Colonic mucosa (tissue), 4 donors: ENCODE measurements at places on chromosomes 3 and 15. TPM values are rescaled to one million over a fixed set of nuclear protein-coding genes. Genes with fewer than 3 reads are reported as not detected.

- no peak for DNase-seq
Measured at GRCh38 chr3:85342915-85343314, 384.1 kb downstream of the CADM2 start.

GRCh38 chr3:162390891-162391290 lies 894.3 kb downstream of the OTOL1 start:
- no peak for DNase-seq

GRCh38 chr3:168889666-168890065 lies 773.8 kb downstream of the MECOM start:
- no peak for DNase-seq

- DNase-seq = no peak
Measured at GRCh38 chr15:38672814-38673670, 108.4 kb upstream of the RASGRP1 start.

DNA sequence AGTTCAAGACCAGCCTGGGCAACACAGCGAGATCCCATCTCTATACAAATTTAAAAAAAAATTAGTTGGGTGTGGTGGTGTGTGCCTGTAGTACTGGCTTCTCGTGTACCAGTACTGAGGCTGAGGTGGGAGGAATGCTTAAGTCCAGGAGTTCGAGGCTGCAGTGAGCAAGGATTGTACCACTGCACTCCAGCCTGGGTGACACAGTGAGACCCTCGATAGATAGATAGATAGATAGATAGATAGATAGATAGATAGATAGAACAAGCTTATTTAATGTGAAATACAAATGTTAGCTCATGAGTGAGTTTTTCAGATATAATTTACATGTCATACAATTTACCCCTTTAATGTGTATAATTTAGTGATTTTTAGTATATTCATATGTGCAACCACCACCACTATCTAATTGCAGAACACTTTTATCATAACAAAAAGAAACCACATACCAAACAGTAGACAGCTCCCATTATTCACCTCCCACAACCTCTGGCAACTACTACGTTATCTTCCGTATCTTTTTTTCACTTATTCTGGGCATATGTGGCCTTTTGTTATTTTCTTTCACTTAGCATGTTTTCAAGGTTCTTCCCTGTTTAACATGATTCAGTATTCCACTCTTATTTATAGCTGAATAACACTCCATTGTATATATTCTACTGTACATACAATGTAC lies 13.1 kb upstream of the PRRT3 start:
- no peak for DNase-seq

DNA sequence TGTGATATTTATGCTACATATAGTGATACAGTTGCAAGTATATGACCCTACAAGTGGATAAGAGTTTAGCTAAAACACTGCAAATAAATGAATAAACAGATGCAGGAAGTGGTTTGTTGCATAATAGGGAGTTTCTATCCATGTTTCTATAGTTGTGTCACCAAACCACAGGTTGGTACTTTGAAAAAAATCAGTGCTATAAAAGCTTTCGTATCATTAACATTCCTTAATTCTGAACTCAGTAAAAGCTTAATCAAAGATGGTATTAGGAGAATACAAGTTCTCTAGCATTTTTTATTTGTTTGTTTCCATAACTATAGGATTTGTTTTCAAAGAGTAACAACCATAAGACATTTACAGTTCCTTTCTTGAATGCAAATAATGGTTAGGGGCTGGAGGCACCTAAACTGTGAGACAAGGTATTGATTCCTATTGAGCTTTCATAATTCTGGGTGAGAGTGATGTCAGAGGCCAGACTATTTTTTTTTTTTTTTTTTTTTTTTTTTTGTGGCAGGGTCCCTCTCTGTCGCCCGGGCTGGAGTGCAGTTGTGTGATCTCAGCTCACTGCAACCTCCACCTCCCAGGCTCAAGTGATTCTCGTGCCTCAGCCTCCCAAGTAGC lies 29.6 kb downstream of the CPOX start:
- DNase-seq = no peak

GRCh38 chr15:67036775-67037555 lies 28.4 kb upstream of the SMAD3 start:
- no peak for DNase-seq

DNA sequence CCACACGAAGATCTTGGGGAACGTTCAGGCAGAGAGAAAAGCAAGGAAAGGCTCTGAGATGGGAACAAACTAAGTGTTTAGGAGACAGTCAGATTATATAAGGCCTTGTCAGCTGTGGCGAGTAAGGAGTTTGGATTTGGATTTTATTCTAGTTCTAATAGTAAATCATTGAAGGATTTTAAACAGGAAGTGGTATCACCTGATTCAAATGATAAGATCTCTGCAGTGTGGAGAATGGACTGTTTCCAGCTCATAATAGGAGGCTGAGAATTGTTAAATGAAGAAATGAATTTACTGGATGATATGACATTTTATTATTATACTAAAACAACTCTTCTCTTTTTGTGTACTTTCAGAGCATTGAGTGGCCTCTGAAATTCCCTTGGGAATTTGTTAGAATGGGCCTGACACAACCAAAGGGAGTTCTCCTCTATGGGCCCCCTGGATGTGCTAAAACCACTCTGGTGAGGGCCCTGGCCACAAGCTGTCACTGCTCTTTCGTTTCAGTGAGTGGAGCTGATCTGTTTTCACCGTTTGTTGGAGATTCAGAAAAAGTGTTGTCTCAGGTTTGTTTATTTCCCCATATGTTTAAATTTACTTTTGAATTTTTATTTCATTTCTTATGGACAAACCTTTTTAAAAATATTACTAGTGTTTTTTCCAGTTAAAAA lies 36.0 kb upstream of the GATM start:
- DNase-seq = no peak

DNA sequence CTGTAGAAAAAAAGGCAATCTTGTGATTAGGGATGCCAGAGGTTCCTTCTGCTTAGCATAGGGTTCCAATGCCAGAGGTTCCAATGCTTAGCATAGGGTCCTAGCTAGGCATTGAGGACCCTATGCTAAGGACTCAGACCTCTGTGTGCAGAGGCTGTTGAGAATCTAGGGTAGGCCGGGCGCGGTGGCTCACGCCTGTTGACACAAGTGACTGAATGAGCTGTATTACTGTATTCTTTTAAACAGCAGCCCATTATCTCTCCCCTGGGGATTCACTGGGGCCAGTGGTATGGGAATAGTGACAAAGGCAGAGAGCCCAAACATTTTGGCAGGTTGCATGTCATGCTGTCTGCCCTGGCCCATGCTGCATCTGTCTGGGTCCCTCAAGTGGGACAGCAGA lies 16.2 kb downstream of the PAK6 start:
- DNase-seq = no peak

- peak; percentile 70 for DNase-seq
Measured at GRCh38 chr3:39189959-39190269, 2.5 kb downstream of the XIRP1 start.

GRCh38 chr3:122416966-122417365 lies 1.1 kb upstream of the WDR5B start:
- no peak for DNase-seq

- peak; percentile 53 for DNase-seq
Measured at GRCh38 chr15:80852676-80853075, 73.5 kb downstream of the CEMIP start.

DNA sequence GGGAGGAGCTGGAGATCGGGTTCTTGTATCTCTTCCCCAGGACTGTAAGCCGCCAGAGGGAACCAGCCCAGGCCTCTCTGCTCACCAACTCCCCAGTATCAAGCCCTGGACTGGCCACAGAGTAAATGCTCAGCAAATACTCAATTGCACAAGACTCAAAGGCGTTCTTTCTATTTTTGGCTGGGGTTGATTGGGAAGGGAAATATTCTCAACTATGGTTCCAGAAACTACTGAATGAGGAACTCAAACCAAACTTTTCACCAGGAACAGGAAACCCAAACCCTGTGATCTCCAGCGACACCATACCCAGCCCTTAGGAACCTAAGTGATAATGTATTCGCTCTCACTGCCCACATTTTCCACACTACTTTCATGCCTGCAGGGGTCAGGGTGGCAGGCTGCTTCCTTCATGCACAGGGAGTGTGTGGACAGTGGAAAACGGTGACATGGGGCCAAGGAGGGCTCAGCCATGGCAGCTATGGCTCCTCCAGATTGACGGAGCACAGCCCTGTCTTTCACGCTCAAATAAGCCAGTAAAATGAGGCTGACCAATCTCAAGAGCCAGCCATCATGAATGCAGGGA lies 124.7 kb upstream of the RAD18 start:
- DNase-seq = no peak

- DNase-seq = no peak
Measured at GRCh38 chr3:110413266-110413665, 658.4 kb upstream of the NECTIN3 start.

GRCh38 chr3:125634336-125634950 lies 39.1 kb upstream of the OSBPL11 start:
- no peak for DNase-seq

DNA sequence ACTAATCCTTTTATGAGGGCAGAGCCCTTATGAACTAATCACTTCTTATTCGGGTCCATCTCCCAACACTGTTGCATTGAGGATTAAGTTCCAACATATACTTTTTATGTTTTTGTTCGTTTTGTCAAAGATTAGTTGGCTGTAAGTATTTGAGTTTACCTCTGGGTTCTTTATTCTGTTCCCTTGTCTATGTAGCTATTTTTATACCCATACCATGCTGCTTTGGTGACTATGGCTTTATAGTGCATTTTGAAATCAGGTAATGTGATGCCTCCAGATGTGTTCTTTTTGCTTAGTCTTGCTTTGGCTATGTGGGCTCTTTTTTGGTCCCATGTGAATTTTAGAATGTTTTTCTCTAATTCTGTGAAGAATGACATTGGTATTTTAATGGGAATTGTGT lies 166.4 kb upstream of the KCNMB2 start:
- no peak for DNase-seq

DNA sequence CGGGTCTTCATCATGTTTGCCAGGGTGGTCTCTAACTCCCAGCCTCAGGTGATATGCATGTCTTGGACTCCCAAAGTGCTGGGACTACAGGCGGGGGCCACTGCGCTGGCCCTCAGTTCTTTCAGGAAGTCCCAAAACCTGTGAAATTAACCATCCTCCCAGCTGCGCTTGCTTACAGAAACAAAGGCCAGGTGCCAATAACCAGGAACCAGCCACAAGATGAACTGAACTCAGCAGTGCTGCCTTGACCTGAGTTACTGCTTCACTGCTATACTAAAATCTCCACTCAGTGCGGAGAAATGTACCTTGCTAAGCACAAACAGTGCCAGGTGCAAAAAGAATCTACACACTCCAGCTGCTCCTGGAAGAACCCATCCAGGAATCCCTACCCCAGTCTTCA lies 3.9 kb upstream of the GCHFR start:
- no peak for DNase-seq

- DNase-seq = no peak
Measured at GRCh38 chr3:130662501-130662996, 84.1 kb downstream of the PIK3R4 start.

GRCh38 chr15:84991014-84991712 lies 9.5 kb downstream of the PDE8A start:
- DNase-seq = no peak

GRCh38 chr15:58423831-58424608 lies 7.8 kb upstream of the LIPC start:
- no peak for DNase-seq

DNA sequence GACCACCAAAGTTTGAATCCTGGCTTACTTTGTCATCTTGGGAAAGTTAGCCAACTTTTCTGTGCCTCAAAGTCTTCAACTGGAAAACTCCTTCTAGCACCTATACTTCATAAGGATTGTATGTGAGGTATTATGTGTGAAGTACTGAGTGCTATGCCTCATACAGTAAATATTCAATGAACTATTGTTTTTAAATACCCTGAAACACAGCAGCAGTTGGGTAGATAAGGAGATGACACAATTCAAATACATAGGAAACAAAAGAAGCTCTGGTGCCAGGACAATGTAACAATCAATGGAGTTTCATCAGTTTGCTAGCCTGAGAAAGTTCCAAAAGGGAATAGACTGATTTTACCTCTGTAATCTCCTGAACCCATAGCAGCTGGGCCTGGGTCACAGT lies 43.3 kb downstream of the TUBGCP4 start:
- DNase-seq = no peak

GRCh38 chr15:22253676-22254408 lies 173.5 kb downstream of the OR4M2 start:
- DNase-seq = no peak

DNA sequence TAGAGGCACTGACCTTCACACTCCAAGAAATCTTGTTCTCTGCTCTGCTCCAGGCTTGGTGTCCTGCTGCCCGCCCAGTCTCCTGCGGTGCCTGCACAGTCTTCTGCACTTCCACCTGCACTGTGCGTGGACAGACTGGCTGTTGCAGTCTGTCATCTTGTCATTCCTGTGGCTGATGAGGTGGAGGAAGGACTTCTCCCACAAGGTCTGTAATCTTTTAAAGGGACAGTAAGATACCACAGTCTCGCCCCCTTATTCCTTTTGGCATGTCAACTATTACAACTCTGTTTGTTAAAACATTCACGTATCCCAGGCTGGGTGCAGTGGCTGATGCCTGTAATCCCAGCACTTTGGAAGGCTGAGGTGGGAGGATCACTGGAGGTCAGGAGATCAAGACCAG lies 54.1 kb upstream of the IGF2BP2 start:
- no peak for DNase-seq

- DNase-seq = no peak
Measured at GRCh38 chr3:9881441-9881840, 1.4 kb upstream of the CIDEC start.

GRCh38 chr3:38190481-38190881 lies 25.1 kb downstream of the OXSR1 start:
- no peak for DNase-seq

- DNase-seq = no peak
Measured at GRCh38 chr15:69748576-69749185, 296.1 kb downstream of the RPLP1 start.

DNA sequence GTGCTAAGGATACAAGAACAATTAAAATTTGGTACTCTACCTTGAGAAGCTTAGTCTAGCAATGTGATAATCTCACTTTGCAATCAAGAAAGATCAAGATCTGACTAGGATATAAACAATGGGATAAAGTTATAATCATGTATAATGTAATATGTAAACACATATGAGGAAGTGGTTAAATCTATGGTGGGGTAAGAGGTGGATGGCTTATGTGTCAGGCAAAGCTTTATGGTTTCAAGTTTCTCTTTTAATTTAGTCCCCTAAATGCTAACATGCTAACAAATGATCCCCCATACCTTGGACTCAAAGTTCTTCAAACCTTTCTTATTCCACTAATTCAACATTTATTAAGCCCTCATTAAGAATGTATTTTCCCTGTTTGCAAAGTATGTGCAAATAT lies 2.5 kb downstream of the RSL24D1 start:
- no peak for DNase-seq

ITIH1 gene
- total RNA-seq = not detected

CLRN1 gene
- not detected for total RNA-seq

GOLGA8Q gene
- total RNA-seq = not detected

MORC1 gene
- total RNA-seq = not detected

PTH1R gene
- 0.86 TPM for total RNA-seq

HCLS1 gene
- total RNA-seq = 10.0 TPM

SIDT1 gene
- total RNA-seq = 35.9 TPM

CMTM8 gene
- total RNA-seq = 11.7 TPM

DPH6 gene
- 15.3 TPM for total RNA-seq

FETUB gene
- total RNA-seq = 0.22 TPM

P2RY13 gene
- total RNA-seq = 0.80 TPM
